Astrocyte of the cerebellum (primary cell): ENCODE measurements at places on chromosomes 5 and 9.

DNA sequence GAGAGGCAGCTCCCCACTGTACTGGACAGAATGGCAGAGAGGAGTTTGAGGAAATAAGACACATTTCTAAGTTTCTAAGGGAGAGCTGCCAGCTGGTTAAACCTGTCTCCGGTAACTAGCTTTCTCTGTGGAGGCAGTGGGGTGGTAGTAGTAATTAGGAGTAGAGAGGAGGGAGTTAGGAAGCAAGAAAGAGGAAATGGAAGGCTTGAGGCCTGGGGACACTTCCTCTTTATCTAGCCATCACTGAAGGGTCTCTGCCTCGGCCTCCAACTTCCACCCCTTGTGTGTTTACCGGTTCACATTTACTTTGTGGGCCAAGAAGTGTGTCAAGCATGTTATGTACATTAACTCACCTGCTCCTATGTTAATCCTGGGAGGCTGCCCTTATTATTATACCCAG lies 462.2 kb upstream of the DMAC1 start:
- DNase-seq, result no peak

- DNase-seq, result peak; percentile 19
Observed at GRCh38 chr5:105931881-105932421, 1738.8 kb downstream of the EFNA5 start.

GRCh38 chr5:83919071-83920041 lies 198.7 kb upstream of the HAPLN1 start:
- DNase-seq, result no peak

DNA sequence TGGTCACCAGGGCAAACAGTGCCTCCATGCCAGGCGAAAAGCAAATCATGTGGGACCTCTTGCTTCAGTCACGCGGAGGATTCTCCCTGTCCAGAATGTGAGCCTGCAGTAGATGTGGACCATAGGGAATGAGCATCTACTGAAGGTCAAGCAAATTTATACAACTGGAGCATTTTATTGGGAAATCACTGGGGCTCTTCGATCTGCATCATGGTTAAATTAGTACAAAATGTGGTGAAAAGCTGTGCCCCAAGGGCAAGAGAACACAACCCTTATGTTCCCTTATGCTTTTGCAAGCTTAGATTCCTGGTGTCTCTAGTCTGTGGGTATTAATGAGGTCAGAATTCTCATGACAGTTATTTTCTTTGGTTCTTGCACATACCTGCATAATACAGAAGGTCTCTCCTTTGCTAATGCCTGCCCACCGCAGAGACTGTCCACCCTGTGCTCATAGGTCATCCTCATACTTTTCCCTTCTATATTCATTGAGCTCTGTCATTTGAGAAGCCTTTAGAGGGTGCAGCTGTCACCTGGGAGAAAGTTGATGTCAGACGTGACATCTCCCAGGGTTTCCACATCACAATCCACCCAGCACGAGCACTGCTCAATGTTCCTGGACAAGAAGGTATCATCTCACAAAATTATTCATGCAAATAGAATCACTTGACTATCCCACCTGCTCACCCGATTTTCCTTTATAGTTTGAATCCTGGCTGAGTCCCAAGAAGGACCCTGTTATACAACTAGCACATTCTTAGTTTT lies 111.7 kb downstream of the NXNL2 start:
- no peak for DNase-seq

GRCh38 chr9:18473652-18474279 lies at the start of gene ADAMTSL1:
Gene ADAMTSL1, plus strand, starts transcription at chr9:18474153. Its CDS starts 80 bp downstream, at chr9:18474233.
- DNase-seq, result peak; percentile 64

DNA sequence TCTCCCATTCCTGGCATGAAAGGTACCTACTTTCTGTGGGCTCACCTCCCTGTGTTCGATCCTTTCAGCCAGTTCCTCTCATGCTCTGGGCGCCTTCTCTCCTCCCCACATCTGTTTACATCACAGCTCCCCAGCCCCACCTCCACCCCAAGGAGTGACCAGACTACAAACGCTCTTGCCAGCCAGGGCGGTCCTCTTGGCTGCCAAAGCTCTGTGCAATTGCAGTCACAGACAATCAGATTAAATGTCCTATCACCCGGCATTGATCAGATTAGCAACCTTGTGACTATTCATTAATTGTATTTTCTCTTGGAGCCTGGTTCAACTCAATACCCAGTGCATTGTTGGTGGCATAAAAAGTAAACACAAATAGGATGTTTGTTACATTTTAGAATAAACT lies 211.2 kb upstream of the TBCA start:
- no peak for DNase-seq

DNA sequence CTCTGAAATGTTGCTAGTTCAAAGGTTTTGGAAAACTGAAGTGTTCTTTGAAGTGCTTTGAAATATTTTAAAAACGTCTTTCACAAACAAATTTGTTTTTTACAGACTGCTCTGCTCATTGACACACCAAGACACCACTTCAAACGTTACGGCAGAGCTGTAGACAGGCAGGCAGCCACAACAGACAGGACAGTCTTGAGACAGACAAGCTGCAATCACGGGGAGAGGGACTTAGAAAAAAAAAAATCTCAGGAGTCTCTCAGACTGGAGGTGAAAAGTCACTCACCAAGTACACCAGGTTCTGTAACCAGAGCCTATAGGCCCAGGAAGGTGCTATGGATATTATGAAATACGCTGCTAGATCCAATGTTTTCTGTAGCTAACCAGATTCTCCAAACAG lies 135.4 kb downstream of the ISL1 start:
- no peak for DNase-seq

DNA sequence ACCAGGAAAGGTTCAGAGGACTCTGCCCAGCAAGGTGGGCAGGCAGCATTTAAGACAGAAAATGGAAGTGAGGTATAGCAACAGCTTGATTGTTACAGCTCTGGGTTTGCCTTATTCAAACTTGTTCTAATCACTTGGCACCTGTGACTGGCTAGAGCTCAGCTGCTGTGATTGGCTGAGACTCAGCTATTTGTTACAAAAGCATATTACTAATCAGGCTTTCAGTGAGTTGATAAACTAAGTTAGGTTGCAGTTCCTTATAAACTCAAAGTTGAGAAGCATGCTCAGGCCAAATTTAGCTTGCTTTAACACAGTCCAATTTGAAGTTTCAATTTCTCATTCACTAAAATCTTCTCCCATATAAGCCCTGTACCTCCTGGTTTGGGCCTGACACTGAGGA lies 56.3 kb downstream of the GDA start:
- no peak for DNase-seq

- no peak for DNase-seq
Observed at GRCh38 chr5:14006823-14007520, 62.5 kb upstream of the DNAH5 start.
